ENCODE measurements at places on chromosomes 13 and 19.

DNA sequence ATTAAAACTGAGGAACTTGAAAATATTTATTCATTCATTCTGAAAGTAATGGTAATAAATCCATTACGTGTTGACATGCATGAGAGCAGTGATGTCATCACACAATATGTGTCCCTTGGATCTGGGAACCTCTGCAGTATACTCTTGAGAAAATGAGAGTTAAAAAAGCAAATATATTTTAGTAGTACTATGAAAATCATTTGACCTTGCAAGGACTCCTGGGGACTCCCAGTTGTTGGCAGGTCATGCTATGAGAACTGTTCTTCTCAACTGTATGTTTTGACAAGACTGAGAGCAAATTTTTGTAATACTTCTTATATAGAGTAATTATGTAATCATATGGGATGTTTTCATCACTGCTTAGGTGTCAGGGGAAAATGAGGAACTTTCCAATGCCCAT, 249.4 kb downstream of the PCCA start:
- no peak for DNase-seq

- DNase-seq: no peak
Observed at GRCh38 chr19:48967346-48968178, 2.5 kb downstream of the FTL start.

DNA sequence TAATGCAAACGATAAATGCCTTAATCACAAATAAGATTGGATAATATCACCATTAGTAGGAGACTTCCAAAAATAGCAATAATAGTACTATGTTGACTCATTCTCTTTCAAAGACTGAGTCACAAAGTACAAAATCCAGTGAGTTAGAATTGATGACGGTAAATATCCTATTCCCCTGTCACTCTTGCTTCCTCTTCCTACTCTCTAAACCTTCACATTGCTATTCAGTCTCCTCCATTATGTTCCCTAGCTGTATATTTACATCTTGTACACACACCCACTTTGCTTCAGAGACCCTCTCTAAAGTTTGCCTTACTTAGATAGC, 26.3 kb upstream of the INTS6 start:
- DNase-seq: no peak

- DNase-seq: no peak
Observed at GRCh38 chr13:46086421-46086922, 18.4 kb downstream of the CPB2 start.

DNA sequence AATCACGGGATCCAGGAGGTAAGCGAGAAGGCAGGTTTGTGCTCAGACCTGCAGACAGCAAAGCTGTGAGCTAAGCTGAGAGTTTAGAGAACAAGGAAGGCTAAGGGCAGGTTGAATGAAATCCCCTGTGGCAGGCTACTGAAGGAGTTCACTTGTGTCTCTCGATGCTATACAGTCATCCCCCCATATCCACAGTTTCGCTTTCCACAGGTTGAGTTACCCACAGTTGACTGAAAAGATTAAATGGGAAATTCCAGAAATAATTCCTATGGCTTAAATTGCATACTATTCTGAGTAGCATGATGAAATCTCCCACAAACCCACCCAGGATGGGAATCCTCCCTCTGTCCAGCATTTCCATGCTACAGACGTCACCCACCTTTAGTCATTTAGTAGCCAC, 49.6 kb downstream of the ABCC4 start:
- DNase-seq: no peak

DNA sequence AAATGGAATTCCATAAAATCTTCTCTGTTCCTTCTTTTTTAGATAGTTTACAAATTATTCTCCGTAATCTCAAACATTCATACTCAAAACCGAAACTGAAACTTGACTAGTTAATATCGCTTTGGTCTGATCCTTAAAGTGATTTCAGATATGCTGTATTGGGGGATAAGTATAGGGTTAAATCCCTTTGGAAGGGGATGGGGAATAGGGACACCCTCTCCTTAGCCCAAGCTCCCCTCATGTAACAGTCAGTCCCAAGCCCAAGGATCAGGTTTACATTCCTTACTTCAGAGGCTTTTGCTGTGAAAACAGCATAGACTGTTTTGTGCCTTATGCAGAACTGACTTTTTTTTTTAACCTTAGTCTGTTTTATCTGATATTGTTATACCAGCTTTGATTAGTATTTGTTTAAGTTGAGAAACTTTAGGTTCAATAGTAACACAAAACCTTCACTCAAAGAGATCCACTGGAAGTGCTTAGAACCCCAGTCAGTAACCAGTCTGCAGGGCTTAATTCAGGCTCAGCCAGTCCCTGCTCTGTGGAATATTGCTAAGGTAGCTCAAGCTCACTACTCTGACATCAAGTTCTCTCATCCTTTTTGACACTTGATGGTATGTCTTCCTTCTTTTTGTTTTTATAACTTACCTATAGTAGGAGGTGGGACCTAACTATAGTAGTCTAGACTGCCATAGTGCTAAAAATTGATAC, 10.5 kb downstream of the CDADC1 start:
- no peak for DNase-seq

GRCh38 chr13:45511310-45512097, 46.8 kb downstream of the COG3 start:
- DNase-seq: no peak

GRCh38 chr13:29909081-29909730, 58.8 kb upstream of the UBL3 start:
- no peak for DNase-seq

All from esophagus muscularis mucosa (tissue), 4 donors.